ENCODE measurements at places on chromosomes 1 and 21.

DNA sequence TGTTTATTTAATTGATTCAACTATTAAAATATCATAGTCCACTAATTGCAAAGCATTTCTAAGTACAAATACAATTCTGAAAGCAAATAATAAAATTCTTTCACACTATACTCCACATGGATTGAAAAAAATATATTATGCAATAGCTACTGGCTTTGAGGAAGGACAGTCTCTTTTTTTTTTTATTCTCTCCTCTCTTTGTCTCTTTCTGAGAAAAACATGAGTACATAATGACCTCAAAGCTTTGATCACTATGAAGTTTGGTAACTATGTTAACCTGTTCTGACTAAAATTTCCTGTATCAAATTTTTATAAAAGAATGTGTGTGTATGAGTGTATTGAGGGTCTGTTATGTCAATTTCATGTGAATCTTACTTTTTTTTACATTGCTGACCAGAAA, 96.2 kb downstream of the RGS2 start:
- no peak for DNase-seq

- no peak for DNase-seq
Measured at GRCh38 chr1:208279826-208280588, 35.8 kb upstream of the PLXNA2 start.

DNA sequence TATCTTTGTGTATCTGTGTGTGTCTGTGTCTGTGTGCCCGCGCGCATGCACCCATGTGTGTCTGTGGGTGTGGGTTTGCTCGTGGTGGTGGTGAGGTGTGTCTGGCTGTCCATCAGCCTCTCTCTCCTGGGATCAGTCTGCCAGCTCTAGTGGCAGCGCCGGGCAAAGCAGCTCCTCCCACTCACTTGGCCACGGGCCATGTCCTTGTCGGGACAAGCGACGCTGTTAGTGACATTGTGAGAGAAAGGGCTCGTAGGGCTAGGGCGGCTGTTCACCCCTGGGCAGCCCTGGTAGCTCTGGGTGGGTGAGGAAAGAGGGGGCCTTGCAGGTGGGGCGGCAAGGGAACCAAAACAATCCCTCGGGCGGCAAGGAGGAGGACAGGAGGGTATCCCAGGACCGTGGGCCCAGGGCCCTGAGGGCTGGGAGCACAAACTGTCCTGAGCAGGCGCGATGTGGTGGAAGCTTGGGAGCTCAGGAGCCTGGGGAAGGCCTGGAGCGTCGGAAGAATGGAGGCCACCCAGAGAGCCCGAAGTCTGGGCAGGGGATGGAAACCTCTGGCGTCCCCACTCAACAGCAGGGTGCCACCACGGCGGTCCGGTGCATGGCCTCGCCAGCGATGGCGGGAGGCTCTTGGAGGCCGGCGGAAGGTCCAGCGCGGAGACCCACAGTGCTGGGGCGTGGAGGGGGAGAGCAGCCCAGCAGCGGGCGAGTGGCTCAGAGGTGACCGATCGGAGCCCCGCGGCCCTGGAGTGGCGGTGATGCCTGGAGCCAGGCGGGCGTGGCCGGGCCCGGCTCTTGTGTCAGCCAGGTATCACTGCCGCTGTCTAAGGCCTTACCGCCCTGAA, 140.5 kb downstream of the LIPI start:
- peak; percentile 45 for DNase-seq

DNA sequence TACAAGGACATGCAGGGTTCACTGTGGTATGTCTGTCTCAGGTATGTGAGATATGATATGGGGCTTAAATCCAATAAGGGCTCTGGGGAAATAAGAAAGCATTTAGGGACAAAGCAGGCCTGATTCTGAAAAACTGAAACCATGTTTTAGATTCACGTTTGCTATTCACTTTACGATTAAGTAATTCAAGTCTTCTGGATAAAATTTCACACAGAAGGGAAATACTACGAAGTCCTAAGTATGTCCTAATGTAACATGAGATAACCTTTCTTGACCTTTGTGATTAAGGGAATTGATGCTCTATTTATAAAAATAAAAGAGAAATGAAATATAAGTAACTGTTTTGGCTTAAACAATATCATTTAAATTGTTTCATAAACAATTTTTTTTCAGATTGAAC, 55.4 kb downstream of the HNRNPR start:
- no peak for DNase-seq

- no peak for DNase-seq
Measured at GRCh38 chr1:110726755-110727154, 52.0 kb upstream of the KCNA3 start.

- no peak for DNase-seq
Measured at GRCh38 chr1:200556002-200556401, 64.5 kb downstream of the KIF14 start.

Measured in left forelimb (tissue), 1 donor.